Putamen (tissue), 1 donor: ENCODE measurements at places on chromosomes 4 and X.

DNA sequence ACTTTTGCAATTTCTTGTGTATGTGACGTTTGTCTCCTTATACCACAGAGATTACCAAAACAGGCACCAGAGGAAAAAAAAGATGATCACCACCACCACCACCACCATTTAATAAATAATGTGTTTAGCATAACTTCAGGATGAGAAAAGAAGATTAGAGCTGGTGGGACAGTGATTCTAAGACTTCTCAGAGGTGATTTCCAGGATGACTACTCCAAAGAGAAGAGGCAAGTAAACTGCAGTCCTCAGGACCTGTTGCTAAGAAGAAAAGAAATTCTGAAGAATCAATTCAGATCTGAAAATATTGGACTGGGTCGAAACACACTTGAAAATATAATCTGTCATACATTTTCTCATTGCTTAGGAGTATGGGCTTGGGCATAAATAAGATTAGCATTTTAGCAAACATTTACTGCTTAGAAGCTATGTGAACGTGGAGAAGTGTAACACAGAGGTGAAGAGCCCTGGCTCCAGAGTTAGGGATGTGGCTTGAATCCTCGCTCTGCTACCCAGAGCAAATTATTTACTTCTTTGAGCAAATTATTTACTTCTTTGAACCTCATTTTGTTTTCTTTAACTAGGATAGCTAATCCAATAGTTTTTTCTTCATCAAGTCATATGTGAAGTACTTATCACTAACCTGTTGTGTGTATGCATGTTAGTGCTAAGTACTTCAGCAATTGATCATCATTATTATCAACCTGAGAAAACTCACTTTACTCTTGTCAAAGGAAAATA lies 10.5 kb upstream of the YTHDC1 start:
- no peak for DNase-seq

DNA sequence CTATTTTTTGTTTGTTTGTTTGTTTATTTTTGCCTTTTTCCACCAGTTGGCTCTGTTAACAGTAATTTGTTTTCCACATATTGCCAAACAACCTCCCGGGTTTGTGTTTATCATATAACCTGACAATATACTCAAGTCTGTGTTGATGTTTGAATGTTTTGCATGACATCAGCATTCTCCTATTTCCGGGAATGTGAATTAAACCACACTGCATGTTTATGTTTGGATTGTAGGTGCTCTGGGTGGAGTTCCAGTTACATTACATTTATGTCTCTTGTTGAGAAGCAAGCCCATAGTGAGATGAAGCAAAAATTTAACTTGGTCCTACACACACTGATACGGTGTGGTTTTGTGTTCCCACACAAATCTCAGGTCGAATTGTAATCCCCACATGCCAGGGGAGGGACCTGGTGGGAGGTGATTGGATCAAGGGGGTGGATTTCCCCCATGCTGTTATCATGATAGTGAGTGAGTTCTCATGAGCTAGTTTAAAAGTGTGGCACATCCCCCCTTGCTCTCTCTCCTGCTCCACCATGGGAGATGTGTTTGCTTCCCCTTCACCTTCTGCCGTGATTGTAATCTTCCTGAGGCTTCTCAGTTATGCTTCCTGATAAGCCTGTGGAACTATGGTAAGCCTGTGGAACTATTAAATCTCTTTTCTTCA lies 54.4 kb upstream of the CLNK start:
- DNase-seq: no peak

GRCh38 chr4:110480746-110481271 lies 4.9 kb downstream of the ENPEP start:
- no peak for DNase-seq

GRCh38 chr4:84578540-84579402 lies 4.2 kb upstream of the CDS1 start:
- DNase-seq: peak; percentile 35

- DNase-seq: no peak
Measured at GRCh38 chrX:149807747-149808458, 26.2 kb downstream of the MAGEA9 start.

DNA sequence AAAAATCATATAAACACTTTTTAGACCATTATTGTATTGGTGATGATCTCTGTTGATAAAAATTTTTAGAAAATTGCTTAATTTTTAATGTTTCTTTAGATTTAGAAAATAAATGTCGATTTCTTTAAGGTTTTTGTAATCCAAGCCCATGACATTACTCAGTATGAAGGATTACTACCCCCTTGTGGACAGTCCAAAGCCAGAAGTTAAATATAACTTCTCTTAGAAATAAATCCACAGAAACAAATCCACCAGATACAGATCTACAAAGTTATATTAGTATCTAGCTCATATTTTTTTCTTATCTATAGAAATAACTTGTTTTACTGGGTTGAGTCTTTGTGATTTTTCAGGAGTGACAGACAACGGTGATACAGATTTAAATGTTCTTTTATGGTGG lies 18.9 kb downstream of the TIFA start:
- no peak for DNase-seq

DNA sequence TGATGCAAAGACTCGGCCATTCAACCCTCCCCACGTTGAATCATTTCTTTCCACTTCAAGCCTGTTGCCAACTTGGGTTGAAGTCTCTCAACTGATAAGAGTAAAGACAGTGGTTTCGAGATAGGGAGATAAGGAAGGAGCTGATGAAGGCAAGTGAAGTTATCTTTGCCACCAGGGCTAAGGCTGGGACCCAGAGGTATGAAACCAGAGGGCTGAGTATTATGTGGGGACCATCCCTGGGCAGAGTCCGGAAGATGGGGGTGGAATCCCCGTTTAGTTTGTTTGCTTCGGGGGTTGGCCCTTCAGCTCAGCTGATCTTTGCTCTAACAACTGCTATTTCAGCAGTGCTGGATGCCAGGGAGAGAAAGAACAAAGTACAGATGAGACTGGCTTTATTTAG lies 2.3 kb upstream of the XPNPEP2 start:
- no peak for DNase-seq

DNA sequence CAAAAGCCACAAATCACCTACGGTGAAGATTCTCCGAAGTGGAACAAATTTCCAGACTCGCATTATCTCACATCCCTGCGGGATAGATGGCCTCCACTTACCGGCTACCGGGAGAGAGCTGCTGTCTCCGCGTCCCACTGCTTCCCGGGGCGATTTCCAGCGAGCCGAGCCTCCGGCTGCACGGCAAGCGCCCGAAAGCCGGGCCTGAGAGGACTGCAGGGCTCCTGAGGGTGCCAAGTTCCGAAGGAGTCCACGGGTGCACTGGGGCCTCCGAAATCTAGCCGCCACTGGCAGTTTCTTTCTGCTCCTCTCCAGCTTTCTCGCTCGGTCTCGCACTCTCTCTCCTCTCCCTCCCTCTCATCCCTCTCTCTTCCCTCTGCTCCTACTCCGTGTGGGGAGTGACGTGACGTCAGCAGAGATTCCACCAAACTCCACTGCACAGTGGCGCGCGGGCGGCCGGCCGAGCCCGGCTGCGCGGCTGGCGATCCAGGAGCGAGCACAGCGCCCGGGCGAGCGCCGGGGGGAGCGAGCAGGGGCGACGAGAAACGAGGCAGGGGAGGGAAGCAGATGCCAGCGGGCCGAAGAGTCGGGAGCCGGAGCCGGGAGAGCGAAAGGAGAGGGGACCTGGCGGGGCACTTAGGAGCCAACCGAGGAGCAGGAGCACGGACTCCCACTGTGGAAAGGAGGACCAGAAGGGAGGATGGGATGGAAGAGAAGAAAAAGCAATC lies 14.0 kb upstream of the PITX2 start:
- DNase-seq: no peak

GRCh38 chr4:19298998-19299397 lies 952.7 kb upstream of the SLIT2 start:
- no peak for DNase-seq

- DNase-seq: no peak
Measured at GRCh38 chr4:75530556-75531322, 16.5 kb downstream of the THAP6 start.

DNA sequence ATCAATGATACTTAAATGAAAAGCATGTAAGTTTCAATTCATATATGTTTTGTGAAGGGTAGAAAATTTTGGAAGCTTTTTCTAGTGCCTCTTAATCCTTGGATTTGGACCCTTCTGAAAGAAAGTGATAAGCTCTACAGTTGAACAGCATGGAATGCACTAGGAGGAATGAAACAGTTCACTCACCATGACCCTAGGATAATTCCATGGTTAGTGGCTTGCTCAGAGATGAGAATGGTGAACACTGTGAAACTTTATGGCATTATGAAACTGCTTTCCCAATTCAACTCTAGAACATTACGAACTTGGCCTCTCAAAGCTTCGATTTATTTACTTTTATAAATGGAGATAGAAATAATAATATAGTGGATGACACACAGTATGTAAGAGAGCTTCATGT lies 88.9 kb upstream of the FAT4 start:
- DNase-seq: no peak

DNA sequence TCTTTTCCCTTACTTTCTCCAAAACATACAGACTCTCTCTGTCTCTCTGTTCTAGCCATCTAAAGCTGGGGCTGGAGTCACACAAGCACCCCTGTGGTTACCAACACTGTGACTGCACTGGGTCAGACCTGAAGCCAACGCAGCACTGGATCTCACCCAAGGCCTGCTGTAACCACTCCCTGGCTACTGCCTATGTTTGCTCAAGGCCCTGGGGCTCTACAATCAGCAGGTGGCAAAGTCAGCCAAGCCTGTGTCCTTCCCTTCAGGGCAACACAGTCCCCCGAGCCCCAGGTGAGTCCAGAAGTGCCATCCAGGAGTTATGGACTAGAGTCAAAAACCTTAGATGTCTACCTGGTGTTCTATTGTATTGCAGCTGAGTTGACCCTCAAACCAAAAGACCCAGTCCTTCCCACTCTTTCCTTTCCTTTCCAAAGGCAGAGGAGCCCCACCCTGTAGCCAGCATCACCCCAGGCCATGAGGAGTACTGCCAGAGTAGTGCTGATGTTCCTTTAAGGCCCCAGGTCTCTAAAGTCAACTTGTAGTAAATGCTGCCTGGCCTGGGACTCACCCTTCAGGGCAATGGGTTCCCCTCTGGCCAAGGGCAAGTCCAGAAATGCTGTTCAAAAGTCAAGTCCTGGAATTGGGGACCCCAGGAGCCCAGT lies 58.8 kb upstream of the RAP2C start:
- no peak for DNase-seq

- no peak for DNase-seq
Measured at GRCh38 chr4:110106931-110107296, 91.5 kb downstream of the ELOVL6 start.
